ENCODE measurements at places on chromosomes 5 and 9.

DNA sequence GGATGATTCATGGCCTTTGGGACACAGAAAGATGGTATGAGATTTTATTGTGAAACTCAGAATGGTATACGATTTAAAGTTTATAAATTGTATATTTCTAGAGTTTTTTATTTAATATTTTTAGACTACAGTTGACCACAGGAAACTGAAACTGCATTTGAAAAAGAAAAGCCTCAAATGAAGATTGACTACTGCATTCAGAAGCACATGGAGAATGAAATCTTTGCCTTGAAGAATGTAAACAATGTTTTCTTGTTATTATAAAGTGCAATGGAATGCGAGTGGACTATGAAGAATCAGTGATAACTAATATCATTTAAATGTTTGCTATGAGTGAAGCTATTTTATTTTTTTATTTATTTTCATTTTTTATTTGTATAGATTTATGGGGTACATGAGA is 169.1 kb upstream of the CDH18 start:
- DNase-seq = no peak

DNA sequence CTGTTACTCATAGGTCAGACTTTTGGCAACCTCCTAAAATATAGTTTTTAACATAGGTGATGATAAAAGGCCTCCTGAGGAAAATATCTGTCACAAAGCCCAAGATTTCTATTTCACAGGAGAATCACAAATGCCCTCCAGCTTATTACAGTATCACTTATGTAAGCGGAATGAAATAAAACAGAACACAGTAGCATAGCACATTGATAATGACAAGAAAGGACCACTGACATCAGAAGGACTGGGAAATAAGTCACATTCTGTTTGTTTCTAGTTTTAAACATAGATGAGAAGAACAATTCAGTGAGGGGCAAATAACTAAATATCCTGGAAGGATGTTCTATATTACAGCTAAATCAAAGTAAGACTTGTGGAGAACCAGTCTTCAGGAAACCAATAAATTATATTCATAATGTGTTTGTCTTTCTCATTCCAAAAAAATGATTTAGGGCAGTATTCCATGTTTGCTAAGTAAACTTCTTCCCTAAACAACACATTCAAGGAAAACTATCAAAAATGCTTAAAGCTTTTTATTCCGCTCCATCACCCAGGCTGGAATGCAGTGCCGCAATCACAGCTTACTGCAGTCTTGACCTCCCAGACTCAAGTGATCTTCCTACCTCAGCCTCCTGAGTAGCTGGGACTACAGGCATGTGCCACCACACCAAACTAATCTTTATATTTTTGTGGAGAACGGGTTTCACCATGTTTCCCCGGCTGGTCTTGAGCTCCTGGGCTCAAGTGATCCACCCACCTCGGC is 20.8 kb upstream of the CTNNAL1 start:
- DNase-seq = no peak

DNA sequence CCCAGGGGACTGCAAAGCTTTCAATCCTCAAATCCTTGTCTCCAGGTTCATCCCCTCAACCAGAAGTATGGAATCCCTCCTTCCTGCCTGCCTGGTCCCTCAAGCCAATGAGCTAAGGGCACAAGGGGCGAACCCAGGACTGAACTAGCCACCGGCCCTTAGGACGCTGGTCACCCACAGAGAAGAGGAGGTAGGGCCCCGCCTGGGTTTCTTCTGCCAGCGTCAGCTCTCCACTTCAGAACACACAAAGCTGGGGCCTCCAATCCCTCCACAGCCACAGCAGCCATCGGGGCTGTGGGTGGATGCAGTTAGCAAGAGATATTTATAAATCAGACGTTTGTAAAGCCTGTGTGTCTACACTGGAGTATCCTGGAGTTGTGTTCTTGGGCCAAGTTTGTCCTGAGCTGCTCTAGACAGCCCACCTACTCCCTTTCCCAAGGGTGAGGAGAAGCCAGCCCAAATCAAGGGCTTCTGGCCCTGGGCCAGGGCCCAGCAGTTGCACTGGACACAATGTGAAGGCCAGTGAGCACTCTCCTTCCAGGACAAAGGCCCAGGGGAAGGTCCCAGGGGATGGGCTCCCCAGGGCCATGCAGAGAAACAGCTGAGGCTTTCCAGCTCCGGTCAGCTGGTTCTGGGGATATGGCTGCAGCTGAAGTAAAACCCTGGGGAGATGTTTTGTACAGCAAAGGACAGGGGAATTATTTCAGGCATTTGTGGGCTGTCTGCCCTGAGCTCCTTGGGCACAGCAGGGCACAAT is 18.9 kb downstream of the AMBP start:
- DNase-seq = no peak

DNA sequence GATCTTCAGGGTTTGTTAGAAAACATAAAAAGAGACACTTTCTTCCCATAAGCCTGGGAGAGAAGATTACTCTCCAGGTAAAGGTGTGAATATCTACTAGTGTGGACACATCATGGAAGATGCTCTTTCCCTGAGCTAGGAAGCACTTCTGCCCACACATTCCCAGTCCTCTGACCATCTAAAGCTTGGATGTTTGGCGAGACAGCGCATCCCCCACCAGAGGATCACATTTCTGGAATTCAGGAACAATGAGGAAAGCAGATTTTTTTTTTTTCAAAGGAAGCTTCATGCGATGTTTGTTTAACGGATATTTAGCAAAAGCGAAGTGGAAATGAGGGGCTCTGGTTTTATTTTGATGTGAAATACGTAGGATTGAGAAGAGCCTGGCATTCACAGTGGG is 6.2 kb downstream of the SVEP1 start:
- DNase-seq = no peak

- no peak for DNase-seq
Measured at GRCh38 chr5:127042593-127042992, 12.2 kb upstream of the MARCHF3 start.

DNA sequence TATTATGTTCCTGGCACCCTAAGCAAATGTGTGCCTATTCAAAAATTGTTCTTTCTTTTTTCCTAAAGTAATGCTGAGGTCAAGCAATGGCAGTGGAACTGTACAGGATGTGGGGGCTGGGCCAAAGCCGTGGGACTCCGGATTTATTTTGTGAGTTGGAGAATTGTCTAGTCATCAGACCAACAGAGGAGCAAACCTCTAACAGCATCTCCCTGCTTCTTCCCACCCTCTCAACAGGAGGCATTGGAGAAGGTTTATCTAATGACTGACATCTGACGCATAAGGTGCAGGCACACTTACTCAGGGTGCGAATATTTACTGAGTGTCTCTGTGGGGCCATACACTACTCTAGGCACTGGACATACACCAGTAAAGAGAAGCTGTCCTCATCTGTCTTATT is 38.6 kb downstream of the MARCHF11 start:
- DNase-seq = no peak

DNA sequence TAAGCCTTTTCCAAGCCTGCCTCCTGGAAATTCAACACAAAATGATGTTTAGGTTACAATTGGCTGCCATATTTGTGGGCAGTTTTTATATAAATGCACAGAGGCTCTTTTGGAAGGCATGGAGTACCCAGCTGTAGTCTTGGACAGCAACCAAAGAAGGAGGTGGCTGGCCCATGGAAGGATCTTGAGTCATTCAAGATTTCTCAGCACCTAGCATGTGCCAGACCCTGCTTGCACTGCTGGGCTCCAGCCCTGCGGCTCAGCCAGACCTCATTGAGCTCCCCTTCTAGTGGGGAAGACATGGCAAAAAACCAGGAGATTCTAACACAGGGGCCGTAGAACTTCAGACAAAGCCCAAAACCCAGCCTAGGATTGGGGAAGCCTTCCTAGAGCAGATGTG is 22.1 kb downstream of the JADE2 start:
- DNase-seq = no peak

GRCh38 chr5:23234197-23234596 is 273.2 kb upstream of the PRDM9 start:
- DNase-seq = no peak

Data from D341Med (cell line).